Activated T-helper 1 cell treated with anti-CD3 and anti-CD28 coated beads, Interleukin-2, amount 50 U/mL, for 16 hours (primary cell): ENCODE measurements at places on chromosomes 7 and 10.

GRCh38 chr7:132321387-132321786 is 254.9 kb downstream of the PLXNA4 start:
- DNase-seq: no peak

DNA sequence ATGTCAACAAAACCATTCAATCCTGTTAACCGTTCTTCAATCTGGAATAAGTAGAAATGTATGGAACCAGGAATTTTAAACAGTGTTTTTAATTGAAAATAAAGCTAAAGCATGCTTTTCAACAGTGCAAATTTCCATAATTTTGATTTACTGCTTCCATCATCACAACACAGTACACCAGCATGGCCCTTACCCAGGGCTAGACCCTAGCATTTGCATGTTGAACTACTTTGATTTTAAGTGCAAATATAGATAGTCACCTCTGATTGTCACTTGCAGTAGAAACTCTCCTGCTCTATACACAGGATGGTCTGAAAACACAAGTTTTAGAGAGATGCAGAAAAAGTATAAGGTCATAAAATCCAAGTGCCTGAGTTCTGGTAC is 12.1 kb downstream of the SKIDA1 start:
- no peak for DNase-seq

GRCh38 chr7:94088560-94088959 is 84.4 kb upstream of the BET1 start:
- DNase-seq: no peak

DNA sequence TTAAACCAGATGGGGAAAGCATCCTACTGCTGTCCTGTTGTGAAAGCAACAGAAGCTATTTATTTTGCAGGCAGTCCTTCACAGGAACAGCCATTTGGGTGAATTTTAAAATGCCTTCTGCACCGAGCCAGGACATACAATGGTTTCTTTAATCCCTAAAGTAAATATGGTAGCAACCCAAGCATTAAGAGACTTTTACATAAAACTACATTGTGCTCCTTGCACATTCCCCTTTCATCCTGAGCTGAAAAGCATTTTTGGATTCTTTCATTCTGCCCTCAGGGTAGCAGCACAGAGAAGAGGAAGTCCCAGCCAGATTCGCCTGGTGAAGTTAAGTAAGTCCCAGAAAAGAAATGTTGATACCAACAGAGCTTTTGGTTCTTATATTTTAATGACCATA is 84.0 kb upstream of the FAM3C start:
- DNase-seq: no peak

DNA sequence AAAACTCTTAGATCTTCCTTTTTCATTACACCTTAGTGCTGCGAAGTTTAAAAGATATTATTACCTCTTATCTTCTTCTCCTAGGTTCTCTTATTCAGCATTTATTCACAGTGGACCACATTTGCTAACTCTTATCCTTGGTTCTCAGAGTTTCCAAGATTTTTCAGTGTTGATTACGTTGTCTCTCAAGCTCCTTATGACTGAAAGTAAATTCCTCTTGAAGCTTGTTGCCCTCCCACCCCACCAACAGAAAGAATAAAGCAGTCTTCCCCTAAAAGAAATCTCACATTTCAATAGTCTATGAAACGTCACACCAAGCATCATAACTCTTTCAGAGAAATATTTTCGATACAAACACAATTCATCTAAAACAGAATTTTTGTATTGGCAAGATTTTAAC is 362.5 kb downstream of the MAGI2 start:
- DNase-seq: no peak

- no peak for DNase-seq
Observed at GRCh38 chr10:97512993-97513392, 14.3 kb downstream of the UBTD1 start.

DNA sequence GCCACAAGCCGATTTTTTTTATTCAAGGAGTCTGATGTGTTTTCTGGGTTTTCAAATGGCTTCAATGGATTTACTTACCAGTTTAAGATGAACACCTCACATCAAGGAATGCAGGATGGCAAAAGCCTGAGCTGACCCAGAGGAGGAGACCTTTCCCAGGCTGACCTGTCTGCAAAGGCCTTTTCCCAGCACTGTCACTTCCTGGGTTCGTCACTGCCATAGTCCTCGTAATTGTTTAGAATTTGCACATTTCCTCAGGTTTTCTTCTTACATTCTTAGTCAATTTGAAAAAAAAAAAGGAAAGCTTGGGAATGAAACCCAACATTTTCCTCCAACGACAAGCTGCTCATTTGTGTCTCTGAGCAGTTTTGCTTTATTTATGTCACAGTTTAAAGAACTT is 42.0 kb downstream of the PTER start:
- no peak for DNase-seq

DNA sequence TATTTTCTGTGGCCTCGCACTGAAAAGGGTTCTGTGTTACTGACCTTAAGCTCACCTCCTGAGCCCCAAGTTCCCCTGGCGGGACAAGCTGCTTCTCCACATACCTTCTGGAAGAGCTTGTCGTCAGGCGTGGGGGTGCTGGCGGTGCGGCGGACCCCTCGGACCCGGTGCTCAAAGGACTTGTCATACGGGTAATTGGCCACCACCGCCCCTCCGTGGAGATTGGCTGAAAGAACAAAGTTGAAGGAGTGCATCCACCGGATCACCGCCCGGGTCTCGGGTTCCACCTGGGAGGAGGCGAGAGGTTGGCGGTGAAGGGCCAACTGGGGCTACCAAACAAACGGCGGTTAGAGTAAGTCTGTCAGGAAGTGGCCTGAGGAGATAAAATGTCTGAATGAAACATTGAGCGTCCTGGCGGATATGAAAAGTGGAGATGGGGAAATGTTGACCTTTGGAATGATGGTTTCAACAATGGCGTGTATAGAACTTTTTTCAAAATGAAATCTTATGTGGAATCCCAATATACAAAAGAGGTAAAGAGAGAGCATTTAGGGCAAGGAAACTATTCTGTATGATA is 16.5 kb downstream of the CPN1 start:
- DNase-seq: no peak

GRCh38 chr10:46515793-46516192 is 40.7 kb downstream of the GPRIN2 start:
- DNase-seq: no peak

DNA sequence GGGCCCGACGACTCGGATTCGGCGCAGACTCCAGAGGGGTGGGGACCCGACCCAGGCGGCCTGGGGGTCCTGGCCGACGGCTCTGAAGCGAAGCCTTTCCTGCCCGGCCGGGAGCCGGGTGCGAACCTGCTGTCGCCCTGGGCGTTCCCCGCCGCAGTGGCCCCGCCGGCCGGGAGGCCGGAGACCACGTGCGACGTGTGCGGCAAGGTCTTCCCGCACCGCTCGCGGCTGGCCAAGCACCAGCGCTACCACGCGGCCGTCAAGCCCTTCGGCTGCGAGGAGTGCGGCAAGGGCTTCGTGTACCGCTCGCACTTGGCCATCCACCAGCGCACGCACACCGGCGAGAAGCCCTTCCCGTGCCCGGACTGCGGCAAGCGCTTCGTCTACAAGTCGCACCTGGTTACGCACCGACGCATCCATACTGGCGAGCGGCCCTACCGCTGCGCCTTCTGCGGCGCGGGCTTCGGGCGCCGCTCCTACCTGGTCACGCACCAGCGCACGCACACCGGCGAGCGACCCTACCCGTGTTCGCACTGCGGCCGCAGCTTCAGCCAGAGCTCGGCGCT is 15.4 kb downstream of the ZNF316 start:
- no peak for DNase-seq

DNA sequence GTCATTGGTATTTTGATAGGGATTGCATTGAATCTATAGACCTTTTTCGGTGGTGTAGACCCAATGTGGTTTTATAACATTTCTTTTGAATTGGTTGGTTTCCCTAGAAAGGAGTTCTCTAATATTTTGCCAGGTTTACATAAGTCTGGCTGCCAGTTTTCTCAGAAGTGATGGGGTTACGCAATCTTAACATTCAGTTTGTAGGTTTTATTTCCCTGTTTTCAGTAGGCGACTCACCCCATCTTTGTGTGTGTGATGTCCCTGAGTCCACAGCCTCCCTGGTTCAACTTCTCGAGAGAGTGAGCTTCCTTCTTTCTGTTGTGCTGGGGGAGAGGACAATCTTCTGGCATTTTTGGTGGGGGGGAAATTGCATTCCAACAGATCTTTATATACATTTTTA is 9.6 kb upstream of the KIF5B start:
- no peak for DNase-seq

GRCh38 chr10:47311193-47311931 is 10.9 kb upstream of the GDF2 start:
- no peak for DNase-seq

GRCh38 chr7:98520356-98520951 is 96.6 kb upstream of the NPTX2 start:
- no peak for DNase-seq

- DNase-seq: no peak
Observed at GRCh38 chr10:132369636-132370185, 27.3 kb upstream of the PWWP2B start.

DNA sequence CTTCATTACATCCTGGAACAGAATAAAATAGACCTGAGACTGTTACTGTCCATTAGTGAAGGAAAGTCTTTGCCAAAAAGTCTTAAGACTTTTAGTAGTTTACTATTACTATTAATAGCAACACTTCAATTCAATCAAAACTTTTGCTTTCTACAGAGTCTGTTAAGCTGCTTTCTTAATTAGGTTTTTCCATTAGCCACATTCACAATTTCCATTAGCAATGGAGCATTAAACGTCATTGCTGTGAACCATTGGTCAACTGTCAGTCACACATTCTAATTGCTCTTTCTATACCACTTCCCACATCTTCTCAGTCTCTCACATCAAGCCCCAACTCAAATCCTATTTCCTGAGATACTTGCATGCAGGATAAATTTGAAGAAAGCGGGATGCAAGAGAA is 736.6 kb upstream of the SORCS1 start:
- DNase-seq: no peak

DNA sequence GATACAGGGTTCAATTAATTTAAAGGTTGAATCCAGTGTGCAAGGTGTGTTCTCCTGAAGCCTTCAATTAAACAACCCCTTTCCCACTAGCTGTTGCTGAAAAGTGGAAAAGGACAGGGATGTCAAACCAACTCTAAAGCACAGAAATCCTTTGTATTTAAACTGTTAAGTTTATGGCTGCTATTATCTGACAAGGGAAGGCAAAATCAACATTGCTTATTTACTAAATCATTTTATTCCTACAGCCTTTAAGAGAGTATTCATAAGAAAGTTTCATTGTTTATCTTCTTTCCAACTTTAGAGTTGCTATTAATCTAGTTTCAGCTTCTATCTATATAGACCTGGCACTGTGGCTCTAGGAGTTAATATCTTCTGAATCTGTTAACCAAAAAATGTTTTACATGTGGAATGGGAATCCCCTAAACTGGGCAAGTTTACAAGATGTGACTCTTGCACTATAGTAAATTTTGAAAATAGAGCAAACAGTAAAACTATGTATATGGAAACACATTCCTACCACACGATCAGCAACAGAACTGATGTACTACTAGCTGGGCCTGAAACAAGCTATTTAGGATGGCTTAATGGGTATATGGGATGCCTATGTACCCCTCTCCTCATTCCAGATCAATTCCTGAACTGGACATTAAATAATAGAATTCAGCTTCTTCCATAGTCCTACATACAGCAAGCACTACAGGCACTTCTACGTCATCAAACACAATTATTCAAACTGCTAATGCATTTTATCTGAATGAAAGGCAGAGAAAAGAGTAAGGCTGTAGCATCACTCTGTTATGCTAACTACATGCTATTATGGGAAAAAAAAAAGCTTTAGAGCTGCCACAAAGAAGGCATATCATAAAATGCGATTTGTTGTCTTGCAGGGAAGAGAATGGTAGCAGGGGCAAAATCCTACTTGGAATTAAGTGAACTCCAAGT is 52.8 kb downstream of the CDK6 start:
- no peak for DNase-seq
